ENCODE measurements at places on chromosomes 12 and 14.

DNA sequence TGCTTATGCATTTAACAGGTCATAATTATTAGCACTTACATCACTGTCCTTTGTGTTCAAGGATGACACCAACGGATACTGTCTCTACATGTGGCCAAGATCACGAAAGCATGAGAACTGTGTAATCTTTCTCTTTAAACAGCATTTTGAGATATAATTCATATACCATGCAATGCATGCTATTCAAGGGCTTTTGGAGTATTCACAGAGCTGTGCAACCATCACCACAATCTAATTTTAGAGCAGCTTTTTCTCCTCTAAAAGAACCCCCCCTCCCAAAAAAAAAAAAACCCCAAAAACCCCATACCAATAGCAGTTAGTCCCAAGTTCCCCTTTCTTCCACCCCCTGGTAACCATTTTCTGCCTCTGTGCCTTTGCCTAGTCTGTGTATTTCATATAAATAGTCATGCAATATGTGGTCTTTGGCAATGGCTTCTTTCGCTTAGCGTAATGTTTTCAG, 60.6 kb downstream of the SPRING1 start:
- DNase-seq = no peak

DNA sequence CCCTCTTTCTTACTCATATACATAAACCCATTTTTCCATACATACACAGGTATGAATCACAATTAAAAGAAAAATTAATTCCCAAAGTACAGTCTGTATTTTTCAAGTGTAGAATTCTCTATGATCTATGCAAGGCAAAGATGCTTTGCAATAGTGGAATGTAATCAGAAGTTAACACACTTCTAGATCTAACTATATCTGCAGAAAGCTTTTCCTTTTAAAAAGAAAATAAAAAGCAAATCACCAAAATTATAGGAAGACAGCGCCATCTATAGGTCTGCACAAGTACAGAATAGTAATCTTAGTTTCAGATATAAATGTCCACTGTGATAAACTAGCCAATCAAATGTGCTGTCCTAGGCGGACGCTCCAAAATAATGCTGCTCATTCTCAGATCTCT, 22.0 kb downstream of the SLC25A21 start:
- DNase-seq = no peak

- DNase-seq = no peak
Measured at GRCh38 chr12:23847857-23848256, 101.6 kb downstream of the SOX5 start.

DNA sequence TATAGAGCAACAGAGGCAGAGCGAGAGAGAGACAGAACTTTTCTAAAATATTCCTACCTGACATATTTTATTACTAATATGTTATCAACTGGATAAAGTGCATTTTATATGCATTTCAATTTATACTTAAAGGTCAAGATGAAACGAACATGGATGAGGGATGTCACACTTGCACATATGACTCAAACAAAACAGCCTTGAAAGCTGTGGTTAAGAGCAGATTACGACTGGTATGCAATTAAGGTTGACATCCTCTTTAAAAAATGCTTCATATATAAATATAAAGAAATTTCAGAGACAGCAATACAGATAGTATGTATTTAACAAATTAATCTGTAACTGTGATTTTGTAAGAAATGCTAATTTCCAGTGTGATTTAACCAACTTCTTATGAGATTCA, 52.5 kb downstream of the LMO3 start:
- no peak for DNase-seq

DNA sequence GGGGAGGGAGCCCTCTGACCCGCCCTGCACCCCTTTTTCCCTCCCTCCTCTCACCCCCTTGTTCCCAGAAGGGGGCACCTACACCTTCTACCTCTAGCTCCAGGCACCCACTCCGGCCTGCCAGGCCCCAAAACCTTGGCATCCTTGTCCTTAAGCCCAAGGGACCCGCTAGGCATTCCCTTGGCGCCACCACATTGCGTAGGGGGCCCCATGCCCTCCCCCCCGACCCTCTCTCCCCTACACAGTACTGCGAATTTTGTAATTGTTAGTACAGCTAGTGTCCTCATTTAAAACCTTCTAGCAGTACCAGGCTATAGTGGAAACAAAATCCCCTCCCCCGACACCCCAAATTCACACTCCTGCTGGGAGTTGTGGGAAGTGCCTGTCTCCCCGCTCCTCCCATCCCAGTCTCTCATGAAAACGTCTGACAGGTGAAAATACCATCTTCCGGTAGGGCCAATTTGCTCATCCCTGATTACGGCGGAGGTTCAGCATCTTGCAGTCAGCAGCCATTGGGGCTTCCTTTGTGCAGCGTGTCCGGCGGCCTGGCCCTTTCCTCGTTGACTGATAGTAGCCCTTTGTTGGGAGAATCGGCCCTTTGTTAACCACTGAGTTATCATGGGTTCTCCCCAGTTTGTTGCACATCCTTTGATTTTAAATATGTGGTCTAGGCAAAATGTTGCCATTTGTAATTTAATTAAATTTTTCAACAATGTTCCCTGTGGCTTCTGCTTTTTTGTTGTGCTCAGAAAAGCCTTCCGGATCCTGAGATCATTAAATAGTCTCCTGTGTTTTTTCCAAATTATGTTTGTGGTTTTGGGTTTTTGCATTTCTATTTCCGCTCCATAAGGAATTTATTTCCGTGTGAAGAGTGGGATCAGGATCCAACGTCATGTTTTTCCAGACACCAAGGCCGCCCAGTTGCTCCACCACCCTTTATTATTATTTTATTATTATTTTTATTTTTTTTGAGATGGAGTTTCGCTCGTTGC, 7.9 kb upstream of the CEP170B start:
- DNase-seq = no peak

GRCh38 chr14:103188810-103189480, 65.7 kb downstream of the TNFAIP2 start:
- DNase-seq = no peak

- DNase-seq = no peak
Measured at GRCh38 chr12:108729612-108730364, 1.5 kb downstream of the CORO1C start.

GRCh38 chr12:51183816-51184215, 10.9 kb upstream of the TFCP2 start:
- no peak for DNase-seq

GRCh38 chr12:64256166-64256800, 34.2 kb upstream of the KICS2 start:
- peak; percentile 25 for DNase-seq

DNA sequence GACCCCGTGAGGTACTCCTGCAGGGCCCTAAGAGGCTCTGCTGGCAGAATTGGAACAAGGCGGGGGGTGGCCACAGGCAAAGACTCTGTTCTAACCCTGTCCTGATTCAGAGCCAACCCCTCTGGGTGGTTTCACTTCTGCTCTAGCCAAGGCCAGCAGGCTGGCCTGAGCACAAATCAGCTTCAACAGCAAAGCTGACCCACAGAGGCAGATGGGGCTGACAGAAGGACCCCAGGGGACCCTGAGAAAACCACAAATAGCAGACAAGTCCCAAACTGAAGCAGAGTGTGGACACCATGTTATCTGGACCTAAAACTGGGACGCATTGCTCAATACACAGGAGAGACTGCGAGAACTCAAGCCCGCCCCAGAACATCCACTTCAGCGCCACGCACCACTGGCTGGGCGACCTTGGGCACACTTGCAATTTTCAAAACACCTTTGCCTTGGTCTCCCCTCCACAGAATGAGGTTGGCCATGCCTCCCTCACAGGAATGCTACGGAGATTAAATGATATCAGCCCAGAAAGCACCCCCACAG, 76.4 kb upstream of the DICER1 start:
- no peak for DNase-seq

DNA sequence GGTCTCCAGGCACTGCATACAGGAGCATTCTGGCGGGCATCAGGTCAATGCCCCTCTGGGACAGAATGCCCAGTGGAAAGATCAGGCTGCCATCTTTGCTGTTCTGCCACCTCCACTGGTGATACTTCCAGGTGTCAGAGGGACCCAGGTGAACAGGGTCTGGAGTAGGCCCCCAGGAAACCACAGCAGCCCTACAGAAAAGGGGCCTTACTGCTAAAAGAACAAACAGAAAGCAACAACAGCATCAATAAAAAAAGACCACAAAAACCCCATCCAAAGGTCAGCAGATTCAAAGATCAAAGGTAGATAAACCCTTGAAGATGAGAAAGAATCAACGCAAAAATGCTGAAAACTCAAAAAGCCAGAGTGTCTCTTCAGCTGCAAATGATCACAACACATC, 15.9 kb downstream of the GLIPR1L1 start:
- DNase-seq = no peak

- no peak for DNase-seq
Measured at GRCh38 chr12:130465046-130465445, 127.4 kb downstream of the PIWIL1 start.

DNA sequence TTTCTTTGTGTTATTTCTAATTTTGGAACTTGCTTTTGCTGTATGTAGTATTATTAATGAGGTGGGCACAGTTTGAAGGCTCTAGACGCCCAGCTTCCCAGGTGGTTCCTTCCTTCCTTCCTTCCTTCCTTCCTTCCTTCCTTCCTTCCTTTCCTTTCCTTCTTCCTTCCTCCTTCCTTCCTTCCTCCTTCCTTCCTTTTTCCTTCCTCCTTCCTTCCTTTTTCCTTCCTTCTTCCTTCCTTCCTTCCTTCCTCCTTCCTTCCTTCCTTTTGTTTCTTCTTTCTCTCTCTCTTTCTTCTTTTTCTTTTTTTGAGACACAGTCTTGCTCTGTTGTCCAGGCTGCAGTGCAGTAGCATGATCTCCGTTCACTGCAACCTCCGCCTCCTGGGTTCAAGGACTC, 906.7 kb downstream of the AACS start:
- DNase-seq = no peak

- no peak for DNase-seq
Measured at GRCh38 chr12:109734219-109735000, 20.8 kb downstream of the FAM222A start.

GRCh38 chr12:57583008-57583831, 7.8 kb upstream of the PIP4K2C start:
- peak; percentile 45 for DNase-seq

GRCh38 chr14:99944241-99944651, 121.0 kb upstream of the EVL start:
- DNase-seq = no peak

- DNase-seq = peak; percentile 19
Measured at GRCh38 chr14:83300476-83301064, 1766.9 kb upstream of the SEL1L start.

DNA sequence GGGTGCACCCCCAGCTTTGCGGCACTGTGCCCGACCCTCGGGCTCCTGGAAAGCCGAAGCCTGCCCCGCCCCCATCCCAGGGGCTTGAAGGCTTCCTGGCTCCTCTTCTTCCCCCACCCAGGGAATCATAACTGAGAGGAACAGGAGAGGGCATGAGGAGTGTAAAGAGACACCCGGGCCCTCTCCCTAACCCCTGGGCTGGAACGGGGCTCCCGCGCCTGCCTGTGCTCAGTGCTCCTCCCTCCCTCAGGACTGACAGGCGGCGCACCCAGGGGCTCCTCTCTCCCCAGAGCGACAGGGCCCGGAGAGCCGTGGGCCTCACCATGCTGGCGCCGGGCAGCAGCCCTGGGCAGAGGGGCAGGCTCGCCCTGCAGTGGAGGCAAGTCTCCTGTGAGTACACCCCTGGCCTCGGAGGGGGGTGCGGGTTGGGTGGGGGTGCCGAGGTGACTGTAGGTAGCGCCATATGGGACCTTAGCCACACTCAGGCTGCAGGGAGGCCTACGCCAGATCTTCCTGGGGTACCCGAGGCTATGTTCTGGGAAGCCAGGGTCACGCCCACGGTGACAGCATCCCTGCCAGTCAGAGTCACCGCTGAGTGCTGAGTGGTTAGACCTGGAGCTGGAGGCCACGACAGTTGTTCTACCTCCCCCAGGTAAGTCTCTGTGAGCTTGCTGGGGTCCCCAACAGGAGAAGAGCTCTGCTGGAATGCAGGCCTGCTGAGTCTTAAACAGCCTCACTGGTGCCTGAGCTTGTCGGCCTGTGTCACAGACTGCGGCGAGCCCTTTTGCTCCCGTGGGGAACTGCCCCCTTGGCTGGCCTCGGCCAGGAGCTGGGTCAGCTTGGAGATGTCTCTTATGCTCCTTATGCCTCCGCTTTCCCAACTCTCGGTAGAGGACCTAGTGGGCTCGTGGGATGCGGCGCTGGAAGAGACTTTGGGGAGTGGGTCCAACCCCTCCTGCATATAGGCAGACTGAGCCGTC, 7.8 kb downstream of the LRTM2 start:
- no peak for DNase-seq

- DNase-seq = no peak
Measured at GRCh38 chr12:113551563-113551962, 79.9 kb upstream of the LHX5 start.

DNA sequence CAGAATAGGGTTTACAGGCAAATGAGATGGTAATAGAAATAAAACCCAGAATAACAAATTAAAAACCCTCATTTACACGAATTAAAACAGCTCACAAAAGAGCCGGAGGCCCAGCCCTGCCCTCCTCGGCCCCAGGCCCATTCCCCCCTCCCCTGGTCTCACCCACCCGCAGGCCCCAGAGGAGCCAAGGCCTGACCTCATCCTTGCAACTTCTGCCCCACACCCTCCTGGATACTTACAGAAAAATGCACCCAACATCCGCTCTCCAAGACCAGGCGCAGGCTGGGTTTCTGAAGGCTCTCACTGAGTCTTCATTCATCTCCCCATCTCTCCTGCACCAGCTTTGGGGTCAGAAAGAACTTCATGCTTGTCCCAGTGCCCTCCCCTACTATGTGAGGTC, 16.2 kb upstream of the VSX2 start:
- DNase-seq = no peak

DNA sequence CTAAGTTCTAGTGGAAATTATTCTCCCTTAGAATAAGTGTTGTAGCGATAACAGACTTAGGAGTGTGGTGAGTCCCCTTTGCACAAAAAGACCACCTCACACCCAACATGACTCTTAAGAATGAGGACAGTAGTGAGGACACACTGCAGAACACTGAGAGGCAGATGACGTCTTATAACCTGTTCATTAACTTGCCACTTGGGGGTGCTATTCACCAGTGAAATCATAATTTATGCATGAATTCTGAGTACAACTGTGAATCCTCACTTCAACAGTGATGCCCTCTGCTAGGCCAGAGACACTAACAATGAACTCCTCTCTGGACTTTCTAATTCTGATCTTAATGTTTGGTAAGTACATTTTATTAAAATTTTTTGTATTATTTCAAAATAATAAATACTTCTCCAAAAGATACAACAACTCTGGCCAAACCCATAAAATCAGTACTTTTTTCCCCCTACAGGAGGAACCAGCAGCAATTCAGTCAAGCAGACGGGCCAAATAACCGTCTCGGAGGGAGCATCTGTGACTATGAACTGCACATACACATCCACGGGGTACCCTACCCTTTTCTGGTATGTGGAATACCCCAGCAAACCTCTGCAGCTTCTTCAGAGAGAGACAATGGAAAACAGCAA, 274.7 kb downstream of the DAD1 start:
- no peak for DNase-seq

DNA sequence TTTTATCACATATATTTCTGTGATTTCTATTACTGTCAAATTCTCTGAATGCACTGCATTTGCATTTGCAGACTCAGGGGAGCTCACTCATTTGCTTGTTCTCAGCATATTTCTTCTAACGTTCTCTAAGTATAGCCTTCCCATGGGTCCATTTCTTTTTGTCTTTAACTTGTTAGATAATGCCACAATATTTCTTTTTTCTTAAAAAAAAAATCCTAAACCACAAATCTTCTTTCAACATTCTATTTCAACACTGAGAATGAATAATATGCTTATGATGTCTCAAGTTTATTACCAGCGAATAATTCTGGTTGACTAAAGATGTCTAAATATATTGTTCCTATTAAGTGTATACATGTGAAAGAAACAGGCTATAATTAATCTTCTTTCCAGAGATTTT, 200.2 kb downstream of the ANO6 start:
- DNase-seq = no peak

Measured in fibroblast of skin of left biceps (primary cell).